ENCODE measurements at places on chromosomes 2 and 18.

- no peak for DNase-seq
These were observed 99.0 kb downstream of the SNTG2 start for GRCh38 chr2:1049691-1050090.

GRCh38 chr18:72539901-72540300 is 4.2 kb downstream of the CBLN2 start:
- DNase-seq, result no peak

- no peak for DNase-seq
These were observed 28.5 kb upstream of the HS6ST1 start for GRCh38 chr2:128347171-128347558.

DNA sequence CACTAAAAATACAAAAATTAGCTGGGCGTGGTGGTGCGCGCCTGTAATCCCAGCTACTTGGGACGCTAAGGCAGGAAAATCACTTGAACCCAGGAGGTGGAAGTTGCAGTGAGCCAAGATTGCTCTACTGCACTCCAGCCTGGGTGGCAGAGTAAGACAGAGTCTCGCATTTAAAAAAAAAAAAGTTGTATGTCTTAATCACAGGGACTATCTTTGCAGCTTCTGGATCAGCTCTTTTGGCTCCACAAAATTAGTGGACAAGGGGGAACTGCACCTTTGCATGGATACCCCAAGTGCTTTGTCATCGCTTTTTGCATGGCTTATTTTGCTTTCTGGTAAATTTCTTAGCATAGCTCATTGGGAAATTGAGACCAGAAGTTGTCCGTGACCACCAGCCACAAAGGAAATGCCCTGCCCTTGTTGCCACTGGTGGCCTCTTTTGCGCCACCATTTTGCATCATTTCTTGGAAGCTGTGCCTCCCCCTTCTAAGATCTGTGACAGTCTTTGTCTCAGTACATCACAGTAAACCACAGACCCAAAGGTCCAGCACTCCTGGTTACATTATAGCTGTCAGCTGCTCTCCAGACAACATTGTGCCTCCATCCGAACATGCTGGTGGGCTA is 43.9 kb upstream of the PCBP1 start:
- DNase-seq, result peak; percentile 32

DNA sequence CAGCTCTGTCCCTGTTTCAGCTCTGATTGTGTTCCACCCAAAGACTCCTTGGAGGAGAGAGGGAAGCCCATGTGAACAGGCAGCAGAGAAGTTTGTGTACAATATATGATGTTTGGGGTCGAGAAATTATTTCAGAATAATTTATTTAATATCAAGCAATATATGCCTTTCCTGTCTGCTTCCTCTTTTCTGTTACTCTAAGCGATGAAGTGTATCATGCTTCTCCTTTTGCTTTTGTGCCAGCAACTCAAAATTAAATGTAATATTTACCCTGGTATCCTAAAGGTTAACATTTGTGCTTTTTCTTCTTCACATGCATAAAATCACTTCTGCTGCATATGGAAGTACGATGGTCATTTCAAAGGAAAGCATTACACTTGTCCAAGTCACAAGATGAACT is 2.4 kb upstream of the NTSR2 start:
- DNase-seq, result no peak

- DNase-seq, result no peak
These were observed 18.7 kb upstream of the MAP4K3 start for GRCh38 chr2:39455826-39456225.

- DNase-seq, result no peak
These were observed 40.7 kb downstream of the IL1R2 start for GRCh38 chr2:102032368-102033030.

- no peak for DNase-seq
These were observed 81.9 kb upstream of the CHRNA1 start for GRCh38 chr2:174846218-174846617.

DNA sequence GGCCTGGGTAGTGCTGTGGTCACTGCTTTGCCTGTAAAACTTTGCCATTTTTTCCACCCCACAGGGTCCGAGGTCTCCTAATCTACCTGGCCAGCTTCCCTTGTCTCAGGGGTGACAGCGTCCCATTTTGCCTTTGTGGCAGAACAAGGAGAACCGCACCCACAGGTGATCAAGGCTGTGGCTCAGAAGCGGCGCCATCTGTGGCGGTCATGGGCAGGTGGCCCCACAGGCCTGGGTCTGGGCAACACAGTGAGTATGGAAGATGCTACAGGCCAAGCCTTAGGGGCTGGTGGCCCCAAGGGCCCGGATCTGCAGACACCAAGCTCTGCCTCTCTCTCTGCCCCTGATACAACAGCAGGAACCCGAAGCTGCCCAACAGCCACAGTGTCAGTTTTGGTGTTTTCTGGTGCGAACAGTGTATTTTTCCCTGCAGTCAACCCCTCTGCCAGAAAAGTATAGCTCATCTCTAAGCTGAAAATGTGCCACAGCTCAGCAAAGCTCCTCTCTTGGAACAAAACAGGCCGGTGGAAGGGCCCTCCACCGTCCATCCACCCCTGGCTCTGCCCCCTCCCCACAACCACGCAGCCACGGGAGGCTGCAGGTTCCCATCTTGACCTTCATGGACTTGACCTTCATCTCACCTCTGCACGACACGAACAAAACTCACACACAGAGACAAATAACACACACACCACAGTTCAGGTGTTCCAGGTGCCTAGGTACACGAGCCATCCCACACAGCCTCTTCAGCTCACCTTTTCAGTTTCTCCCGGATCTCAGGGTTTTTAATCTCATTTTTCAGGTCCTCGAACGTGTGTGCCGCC is 96.7 kb downstream of the PXDN start:
- no peak for DNase-seq

DNA sequence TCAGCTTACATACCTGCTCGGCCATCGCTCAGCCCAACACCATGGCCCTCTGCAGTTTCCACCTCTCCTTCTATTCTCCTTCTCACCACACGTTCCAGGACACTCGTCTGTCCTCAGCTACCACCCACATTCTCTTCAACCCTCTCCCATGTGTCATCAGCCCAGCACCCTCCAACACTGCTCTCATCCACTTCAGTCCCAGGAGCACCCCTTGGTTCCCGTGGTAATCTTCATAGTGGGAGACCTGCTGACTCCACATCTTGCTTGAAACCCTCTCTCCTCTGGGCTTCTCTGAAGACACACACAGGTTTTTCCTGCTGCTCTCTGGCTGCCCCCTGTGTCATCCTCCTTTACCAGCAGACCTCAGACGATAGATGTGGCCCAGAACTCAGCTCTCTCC is 228.7 kb downstream of the GBX2 start:
- no peak for DNase-seq

DNA sequence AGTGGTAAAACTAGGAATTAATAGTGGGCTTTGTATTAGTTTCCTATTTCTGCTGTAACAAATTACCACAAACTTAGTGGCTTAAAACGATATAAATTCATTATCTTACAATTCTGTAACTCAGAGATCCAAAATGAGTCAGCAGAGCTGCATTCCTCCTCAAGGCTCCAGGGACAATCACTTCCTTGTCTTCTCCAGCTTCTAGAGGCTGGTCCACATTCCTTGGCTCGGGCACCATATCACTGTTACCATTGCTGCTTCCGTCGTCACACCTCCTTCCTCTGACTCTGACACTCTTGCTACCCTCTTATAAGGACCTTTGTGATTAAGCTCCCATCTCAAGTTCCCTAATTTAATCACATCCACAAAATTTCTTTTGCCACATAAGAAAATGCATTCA is 567.8 kb upstream of the KLHL29 start:
- no peak for DNase-seq

DNA sequence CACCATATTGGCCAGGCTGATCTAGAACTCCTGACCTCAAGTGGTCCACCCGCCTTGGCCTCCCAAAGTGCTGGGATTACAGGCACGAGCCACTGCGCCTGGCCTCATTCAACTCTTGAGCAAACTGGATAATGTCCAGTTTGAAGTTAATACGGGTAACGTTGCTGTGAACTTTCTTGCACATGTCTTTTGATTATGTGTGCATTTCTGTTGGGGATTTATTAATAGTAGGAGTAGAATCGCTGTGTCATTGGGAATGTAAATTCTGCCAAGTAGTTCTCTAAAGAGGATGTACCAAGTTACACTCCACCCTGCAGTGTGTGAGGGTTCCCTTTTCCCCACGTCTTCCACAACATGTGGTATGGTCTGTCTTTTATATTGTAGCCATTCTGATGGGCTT is 6.2 kb downstream of the IMPA2 start:
- no peak for DNase-seq

- no peak for DNase-seq
These were observed 282.4 kb downstream of the MEIS1 start for GRCh38 chr2:66717218-66717905.

- peak; percentile 32 for DNase-seq
These were observed 7.1 kb upstream of the KLF11 start for GRCh38 chr2:10036095-10036884.

GRCh38 chr2:223047260-223047761 is 4.7 kb upstream of the KCNE4 start:
- DNase-seq, result no peak

DNA sequence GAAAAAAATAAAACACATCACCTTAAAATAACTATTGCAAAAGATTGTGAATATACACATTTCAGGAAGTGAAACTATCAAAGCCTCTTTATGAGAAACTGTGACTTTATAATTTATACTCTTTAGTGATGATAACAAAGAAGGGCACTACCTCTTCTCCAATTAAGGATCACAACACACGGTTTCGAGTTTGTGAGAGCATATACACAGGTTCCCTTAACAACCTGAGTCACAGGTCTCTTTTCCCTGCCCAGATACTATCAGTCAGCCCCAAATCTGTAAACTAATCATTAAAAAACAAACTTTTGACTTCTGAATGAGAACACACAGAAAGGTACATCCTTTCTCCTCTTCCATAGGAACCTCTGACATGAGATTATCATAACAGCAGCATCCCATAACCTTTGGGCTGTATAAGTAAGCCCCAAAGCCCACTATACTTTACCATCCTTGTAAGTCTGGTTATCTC is 44.9 kb downstream of the PTPN2 start:
- peak; percentile 31 for DNase-seq

GRCh38 chr2:232076736-232077135 is 115.2 kb downstream of the DIS3L2 start:
- no peak for DNase-seq

GRCh38 chr2:172607379-172607928 is 51.6 kb downstream of the PDK1 start:
- no peak for DNase-seq

GRCh38 chr2:46489423-46490174 is 10.2 kb downstream of the TMEM247 start:
- DNase-seq, result no peak

GRCh38 chr2:6927186-6927585 is 10.0 kb downstream of the RNF144A start:
- no peak for DNase-seq

DNA sequence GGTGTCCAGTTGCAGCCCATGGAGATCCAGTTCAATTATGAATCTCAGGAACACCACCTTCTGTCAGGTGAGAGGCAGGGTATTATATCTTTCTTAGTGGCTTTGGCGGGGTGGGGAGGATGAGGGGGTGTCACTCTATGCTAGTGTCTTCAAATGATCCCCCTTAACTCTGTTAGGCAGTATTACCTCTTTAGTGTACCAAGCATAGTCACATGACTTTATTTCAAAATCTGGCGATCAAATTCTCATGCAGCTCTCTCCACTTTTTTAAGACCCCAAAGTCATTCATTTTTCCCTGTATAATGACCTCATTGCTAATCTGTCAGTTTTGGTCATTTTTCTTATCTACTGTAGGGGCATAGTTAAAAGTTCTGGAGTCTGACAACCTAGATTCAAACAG is 1.1 kb upstream of the ZSCAN30 start:
- no peak for DNase-seq

DNA sequence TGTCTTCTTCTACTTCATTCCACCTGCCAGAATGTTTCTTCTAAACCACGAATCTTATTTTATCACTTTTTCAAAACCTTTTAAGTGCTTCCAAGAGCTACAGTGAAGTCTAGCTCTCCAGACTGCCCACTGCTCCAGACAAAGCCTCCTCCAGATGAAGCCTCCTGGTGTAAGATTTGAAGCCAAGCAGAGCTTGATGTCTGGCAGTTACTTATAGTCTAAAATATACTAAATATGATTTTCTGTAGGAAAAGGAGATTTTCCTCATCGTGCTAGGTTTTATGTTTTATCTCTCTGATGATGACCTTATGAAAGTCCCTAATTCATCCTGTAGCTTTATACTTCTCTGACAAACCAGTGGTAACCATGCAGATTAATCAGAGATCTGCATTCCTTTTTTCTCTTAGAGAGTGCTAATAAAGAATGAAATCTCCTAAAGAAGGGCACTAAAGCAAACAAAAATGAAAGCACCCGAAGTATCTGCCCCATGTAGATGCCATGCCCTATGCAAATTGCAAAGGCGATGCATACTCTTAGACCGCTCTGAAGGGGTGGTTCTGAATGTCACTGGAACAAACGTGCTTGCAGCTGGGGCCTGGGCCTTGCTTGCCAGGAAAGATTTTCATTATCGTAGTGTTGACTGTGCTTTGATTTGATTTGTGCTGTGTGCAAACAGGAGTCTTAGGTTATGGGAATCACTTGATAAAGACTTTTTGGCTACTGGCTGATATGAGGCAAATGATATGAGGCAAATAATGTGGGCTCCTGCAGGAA is 314.2 kb downstream of the PID1 start:
- DNase-seq, result no peak

DNA sequence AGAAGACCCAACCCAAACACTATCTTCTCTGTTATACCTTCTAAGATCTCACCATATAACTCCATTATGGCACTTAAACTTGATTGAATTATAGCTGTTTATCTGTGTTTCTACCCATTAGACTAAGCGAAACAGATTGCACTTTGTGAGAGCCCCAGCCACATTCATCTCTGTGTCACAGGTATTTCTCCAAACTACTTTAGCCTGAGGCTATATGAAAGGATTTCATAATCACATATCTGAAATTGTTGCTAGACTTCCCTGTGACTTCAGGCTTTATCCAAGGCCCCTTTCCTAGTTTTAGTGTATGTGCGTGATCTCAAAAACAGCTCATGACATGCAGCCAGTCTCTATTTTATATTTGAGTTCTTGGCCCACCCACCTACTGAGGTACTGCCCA is 745.0 kb upstream of the ACVR2A start:
- DNase-seq, result no peak

DNA sequence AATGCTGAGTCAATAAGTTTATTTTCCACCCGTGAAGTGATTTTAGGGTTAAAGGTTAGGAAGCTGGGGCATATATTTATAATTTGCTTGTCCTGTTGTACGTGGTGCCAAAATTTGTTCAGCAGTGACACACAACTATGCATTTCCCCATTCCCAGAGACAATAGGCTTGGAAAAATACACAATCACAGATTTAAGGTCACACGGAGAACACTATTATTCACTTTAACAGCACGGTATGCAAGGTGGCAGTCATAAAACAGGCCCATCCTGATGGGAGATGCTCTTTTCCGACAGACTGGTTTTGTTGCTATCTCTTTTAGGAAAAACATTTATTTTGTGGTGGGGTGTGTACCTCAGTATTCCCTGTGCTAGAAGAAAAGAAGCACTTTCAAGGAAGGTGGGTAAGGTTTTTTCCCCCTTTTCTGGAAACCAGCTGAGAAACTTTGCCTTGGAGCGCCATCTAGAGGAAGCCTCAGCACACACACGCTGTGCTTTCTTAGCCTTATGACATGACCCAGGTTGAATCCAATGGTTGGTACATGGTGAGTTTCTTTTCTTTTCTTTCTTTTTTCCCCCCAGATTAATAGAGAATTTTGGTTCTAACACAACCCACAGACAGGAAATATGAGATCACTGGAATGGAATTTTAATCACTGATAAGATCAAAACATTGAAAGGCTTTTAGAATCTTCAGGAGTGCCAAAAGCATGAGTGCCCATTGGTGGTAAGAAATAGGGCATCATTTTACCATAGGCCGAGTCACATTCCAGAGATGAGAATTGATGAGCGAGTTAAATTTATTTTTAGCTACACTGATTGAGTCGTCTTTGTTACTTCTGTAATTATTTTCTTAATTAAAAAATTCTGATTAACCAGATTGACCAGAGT is 332.1 kb downstream of the AGPS start:
- no peak for DNase-seq
